Thoracic aorta (tissue), 2 donors: ENCODE measurements at places on chromosomes 13 and 19. TPM values are rescaled to one million over a fixed set of nuclear protein-coding genes. Genes with fewer than 3 reads are reported as not detected.

SPPL2B gene
- total RNA-seq, result 55.8 TPM

GRCh38 chr13:113106711-113107351 is 1.2 kb downstream of the F7 start:
- DNase-seq, result no peak

GRCh38 chr13:44305917-44306370 is 67.7 kb upstream of the SERP2 start:
- no peak for DNase-seq

DNA sequence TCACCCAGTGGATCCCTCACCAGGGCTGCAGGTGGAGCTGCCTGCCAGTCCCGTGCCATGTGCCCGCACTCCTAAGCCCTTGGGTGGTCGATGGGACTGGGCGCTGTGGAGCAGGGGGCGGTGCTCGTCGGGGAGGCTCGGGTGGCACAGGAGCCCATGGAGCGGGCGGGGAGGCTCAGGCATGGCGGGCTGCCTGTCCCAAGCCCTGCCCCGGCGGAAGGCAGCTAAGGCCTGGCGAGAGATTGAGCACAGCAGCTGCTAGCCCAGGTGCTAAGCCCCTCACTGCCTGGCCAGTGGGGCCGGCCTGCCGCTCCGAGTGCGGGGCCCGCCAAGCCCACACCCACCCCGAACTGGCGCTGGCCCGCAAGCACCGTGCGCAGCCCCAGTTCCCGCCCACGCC is 16.8 kb upstream of the B3GLCT start:
- no peak for DNase-seq
